ENCODE measurements at places on chromosomes 1 and 21.

- DNase-seq: no peak
Observed at GRCh38 chr1:230536641-230537155, 105.6 kb upstream of the COG2 start.

DNA sequence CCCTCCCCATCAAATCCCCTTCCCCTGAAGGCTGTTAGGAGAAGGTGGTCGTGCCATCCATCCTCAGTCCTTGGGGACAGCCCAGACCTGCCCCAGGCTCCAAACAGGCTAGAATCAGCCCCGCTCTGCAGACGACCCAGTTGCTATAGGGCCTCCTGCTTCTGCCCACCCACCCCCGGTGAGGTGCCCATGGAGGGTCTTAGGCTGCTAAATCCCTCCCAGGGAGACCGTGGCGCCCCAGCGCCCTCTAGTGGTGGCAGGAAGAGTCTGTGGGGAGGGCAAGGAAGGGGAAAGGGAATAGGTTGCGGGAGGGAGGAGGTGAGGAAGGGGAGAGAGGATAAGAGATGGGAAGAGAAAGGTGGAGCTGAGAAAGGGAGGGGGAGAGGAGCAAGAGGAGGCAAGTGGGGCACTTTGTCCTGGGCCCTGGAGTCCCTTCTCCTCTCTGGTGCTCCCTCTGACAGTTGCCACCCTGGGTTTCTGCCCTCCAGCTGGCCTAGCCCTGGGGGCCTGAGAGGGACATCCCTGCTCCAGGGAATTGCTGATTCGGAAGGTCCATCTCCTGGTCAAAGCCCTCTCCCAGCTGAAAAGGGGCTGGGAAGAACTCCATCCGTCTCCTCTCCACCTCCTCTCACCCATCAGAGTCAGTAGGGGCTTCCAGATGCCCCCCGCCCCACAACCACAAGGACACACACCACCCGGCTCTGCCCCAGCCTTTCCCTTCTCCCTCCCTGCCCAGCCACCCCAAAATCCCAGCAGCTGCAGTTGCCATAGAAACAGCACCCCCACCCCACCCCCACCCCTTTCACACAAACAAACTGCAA lies 55.4 kb downstream of the CAMK2N1 start:
- no peak for DNase-seq

DNA sequence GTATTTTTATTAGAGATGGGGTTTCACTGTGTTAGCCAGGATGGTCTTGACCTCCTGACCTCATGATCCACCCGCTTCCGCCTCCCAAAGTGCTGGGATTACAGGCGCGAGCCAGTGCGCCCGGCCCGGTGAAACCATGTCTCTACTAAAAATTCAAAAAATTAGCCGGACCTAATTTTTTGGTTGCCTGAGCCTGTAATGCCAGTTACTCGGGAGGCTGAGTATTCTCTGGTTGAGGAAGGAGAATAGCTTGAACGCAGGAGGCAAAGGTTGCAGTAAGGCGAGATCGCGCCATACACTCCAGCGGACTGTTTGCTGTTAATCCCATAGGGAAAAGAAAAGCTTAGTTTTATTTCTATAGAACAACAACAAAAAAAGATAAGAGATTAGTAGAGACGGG lies 29.9 kb upstream of the HJV start:
- DNase-seq: no peak

DNA sequence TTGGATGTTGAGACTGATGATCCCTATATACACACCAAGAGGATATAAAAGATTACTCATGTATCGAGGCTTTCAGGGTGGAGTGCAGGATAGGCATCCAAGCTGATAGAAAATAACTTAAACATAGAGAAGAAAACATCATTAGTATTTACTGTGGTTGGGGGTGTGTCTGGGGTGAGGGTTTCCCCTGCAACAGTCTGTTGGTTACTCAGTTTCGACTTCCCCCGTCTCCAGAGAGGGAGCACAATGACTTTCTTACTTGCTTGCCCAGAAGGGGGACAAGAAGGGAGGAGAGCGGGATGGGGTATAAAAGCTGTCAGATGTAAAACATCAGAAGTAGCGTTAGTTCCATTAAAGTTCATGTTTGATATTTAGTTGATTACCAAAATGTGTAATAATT lies 717.4 kb upstream of the ZP4 start:
- no peak for DNase-seq

DNA sequence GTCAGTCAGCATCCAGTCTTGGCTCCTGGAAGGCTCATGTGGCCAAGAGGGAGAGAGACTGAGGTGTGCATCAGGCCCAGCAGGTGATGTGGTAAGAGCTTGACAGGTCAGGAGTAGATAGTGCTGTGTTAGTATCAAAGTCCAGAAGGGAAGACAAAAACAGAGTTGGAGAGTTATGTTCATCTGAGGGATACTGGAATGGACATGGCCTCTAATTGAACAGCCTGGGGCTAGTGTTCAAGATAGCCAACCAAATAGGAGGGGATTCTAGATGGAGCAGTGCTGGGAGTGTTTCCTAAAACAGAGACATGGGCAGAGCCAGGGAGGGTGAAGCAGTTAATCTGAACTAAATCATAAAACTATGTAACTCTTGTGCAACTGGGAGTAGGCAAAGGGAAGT lies 120.7 kb upstream of the MARK1 start:
- no peak for DNase-seq

DNA sequence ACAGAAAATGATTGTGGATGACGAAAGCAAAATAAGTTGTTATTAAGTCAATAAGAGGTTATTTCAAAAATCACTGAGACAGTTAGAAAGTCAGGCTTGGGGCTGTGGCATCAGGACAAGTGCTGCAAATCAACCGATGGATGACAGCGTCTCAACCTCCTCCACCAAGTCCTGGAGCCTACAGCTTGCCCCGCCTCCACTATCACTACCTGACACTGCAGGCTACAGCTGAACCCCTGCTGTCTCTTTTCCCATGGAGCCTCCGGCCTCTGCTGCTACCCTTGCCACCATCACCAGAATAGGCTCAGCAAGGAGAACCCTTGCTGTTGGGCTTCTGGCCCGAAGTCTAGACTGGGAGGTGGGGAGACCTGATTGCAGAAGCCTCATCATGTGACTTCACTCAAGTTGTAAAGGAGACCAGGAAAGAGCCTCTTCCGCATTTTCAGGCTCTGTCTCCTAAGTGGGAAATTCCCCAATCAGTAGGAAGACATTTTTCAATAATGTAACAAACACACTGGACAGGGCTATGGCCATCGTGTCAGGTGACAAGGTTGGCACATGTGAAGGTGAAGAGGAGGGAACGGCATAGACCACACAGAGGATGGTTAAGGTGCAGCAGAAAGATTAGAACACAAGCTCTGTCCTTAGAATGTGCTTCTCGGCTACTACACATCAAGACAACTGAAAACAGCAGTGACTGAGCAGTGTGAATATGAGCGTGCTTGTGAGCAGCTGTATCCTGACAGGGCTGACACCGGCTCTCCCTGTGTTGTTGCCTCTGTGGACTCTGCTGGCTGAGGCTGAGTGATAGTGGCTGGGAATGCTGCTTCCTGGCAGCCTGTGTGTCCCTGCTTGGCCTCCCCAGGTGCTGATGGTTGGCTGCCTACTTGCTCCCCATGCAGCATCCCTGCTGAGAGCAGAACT lies 660.7 kb downstream of the PTPRU start:
- DNase-seq: no peak

- DNase-seq: no peak
Observed at GRCh38 chr1:50719126-50719525, 240.9 kb downstream of the FAF1 start.

GRCh38 chr1:53130598-53130877 lies 11.9 kb downstream of the SLC1A7 start:
- DNase-seq: no peak

DNA sequence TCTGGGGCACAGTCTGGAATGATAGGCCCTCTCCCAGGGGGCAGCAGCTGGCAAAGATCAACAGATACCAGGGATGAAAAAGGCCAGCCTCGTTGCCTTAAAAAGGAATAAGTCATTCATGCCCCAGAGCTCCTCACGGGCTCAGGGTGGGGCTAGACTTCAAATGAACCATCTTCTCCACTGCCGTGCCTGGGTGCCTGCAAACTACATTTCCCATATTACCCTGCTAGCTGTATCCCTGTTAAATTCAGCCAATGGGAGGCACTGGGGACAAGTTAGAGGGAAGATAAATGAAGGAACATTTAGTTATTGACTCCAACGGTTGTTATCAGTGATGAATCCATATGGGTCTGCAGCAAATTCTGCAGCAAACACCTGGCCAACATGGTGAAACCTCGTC lies 101.2 kb upstream of the CYYR1 start:
- no peak for DNase-seq

DNA sequence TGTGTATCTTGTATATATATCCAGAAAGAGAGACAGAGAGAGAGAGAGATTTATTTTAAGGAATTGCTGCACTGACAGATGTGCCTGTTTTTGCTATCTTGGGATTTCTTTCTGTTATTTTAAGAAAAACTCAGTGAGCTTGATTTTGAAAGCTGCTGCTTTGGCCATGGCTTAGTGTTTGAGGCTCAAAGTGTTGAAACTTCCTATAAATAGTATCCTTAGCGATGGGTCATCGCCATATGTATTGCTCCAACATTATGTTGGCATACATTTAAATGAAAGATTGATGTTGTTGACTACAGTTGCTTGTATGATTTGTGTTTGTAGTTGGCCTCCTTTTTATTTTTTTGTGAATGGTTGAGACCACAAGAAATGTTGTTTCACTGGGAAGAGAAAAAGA lies 29.0 kb upstream of the NTPCR start:
- DNase-seq: no peak

- DNase-seq: no peak
Observed at GRCh38 chr1:199735660-199736059, 291.9 kb upstream of the NR5A2 start.

DNA sequence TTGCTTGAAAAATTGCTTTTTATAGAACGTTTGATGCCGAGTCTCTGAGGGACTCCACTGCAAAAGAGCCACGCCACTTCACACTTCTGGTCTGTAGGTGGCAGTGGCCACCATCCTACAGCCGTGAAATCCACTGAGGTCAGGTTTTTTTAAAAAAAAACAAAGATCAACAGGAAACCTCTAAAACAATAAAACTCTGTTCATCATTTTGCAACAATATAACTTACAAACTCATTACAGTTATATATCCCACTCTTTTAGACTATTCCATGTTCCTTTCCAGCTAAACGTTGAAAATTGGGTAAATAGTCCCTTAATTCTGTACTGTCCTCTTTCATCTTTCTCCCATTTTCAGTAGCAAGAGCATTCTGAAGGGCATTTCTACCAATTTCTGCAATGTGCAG lies 64.6 kb upstream of the FMN2 start:
- DNase-seq: no peak

GRCh38 chr1:33402206-33402605 lies 28.7 kb downstream of the PHC2 start:
- DNase-seq: no peak

DNA sequence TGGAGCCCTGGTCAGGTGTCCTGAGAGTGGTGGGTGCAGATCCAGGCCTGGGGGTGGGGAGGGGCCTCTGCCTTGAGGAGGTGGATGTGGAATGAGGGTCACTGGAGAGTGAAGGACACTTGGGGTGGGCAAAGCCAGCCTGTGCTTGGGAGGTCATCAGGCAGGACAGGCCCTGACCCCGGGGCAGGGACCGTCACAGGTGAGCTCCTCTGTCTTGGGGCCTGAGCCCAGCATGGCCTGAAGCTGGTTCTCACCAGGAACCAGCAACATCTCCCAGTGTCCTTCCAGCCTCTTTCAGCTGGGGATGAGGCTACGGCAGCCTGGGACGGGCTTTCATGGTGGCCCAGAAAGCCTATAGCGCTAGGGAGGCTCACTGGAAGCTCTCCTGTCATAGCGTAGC lies 831 bp upstream of the KRTAP10-2 start:
- DNase-seq: no peak

- no peak for DNase-seq
Observed at GRCh38 chr21:27277110-27277509, 310.2 kb upstream of the ADAMTS5 start.

DNA sequence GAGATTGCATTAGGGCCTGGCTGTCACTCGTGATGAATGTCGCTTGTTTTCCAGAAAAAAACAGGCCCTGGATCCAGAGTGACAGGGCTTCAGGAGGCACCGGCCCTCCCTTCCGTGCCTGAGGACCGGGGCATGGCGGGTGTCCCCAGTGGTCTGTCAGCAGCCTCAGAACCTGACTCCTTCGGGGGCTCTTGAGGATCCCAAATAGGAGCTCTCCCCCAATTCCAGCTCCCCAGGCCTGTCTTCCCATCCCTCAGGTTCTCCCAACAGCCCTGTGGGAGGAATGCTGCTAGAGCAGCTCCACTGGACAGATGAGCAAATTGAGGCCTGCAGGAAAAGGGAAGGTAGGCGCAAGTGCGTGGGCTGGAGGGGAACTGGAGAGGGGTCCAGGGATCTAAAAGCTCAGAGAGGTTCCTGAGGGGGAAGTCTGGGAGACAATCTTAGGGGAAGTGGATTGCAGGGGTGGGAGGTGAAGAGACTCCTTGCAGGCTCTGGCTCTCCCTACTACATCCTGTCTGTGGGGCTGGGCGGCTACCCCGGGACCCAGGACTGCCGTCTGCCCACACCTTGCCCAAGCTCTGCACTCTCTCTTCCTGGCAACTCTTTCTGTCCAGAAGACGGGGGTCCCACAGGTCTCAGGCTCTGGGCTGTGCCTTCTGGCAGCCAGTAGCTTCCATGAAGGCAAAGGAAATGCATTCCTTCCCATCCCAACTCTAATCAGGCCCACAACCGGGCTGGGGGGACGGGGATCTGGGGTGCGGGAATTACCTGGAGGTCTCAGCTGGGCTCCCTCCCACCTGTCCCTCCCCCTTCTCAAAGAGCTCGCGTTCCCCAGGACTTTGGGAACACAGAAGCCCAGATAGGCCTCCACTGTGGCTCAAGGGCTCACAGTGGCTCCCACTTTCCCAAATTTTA lies 105.7 kb upstream of the CASZ1 start:
- no peak for DNase-seq

- DNase-seq: no peak
Observed at GRCh38 chr1:42170779-42171621, 6.5 kb upstream of the GUCA2A start.

DNA sequence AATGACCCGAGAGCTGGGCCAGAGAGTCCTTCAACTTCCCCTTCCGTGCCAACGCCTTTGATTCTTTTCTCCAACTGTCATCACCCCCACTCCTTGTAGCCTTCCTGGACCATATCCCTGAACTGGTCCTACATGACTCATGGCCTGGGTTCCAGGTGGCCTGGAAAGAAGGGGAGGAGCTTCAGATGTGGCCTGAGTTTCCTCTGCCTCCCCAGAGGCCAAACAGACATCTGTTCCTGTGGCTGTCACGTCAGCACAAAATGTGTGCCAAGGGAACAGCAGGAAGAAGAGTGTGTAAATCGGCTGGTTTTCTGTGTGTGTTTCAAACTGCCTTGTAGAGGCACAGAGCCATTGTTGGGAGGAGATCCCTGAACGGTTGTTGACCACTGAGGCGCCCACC lies 24.9 kb upstream of the KIRREL1 start:
- no peak for DNase-seq

Data from SK-N-MC (cell line).